ENCODE measurements at places on chromosomes 2 and 18.

- no peak for DNase-seq
These were observed 69.0 kb upstream of the LMAN1 start for GRCh38 chr18:59428018-59428417.

GRCh38 chr2:74620671-74621070 lies 27.5 kb downstream of the M1AP start:
- DNase-seq, result no peak

- DNase-seq, result no peak
These were observed 77.1 kb downstream of the MBOAT2 start for GRCh38 chr2:8926356-8926755.

- no peak for DNase-seq
These were observed 109.7 kb upstream of the KCNJ3 start for GRCh38 chr2:154588838-154589237.

- no peak for DNase-seq
These were observed 25.7 kb downstream of the SULT1C4 start for GRCh38 chr2:108403494-108403893.

DNA sequence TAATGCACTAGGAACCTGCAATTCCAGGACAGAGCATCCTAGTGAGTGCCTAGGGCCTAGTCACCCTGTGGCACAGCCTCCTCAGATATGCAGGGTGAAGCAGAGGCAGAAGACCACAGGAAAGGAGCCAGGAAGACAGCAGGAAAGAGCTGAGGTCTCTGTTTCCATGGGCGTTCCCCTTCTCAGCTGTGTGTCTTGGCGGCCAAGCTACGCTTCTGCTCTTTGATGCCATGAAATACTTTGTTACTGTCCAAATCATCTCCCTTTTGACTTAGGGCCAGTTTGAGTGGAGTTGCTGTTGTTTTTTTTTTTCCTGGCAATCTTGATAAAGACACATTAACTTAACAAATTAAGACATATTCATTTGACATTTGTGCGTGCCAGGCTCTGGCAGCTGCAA lies 67.3 kb downstream of the APOB start:
- no peak for DNase-seq

GRCh38 chr18:21074336-21075323 lies 37.0 kb downstream of the ROCK1 start:
- DNase-seq, result no peak

DNA sequence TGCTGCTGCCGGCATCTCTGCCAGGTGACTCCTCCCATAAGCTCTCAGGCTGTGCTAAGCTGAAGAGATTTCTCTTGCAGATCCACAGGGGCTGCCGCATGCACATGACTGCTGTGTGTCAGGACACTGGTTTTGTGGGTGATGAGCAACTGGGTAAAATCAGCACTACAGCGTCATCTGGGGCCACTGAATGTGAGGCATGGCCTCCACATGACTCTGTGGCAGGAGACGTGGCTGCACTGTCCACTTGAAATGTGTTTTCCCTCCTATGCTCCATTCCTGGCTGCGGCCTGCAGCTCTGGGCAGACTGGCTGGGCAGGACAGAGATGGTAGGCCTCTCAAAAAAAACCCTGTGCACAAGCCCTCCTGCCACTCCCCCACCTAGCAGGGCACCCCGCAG lies 63.6 kb downstream of the MARCO start:
- no peak for DNase-seq

DNA sequence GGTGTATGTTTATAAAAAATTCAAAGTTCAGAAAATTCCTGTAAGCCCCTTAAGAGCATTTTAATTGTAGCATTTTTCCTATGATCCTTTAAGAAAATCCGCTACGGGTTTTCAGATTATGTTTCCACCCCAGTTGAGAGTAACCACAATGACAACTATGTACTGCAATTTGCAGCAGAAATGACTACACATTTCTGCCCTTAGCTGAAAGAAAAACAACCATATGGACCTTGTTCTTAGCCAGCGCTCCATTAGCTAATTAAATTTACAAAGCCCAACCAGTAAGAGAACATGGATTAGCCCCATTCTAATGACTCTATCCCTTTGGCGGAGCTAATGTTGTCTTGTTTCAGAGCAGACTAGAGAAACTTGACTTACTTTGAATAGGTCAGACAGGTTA lies 247.6 kb downstream of the SLC8A1 start:
- no peak for DNase-seq

DNA sequence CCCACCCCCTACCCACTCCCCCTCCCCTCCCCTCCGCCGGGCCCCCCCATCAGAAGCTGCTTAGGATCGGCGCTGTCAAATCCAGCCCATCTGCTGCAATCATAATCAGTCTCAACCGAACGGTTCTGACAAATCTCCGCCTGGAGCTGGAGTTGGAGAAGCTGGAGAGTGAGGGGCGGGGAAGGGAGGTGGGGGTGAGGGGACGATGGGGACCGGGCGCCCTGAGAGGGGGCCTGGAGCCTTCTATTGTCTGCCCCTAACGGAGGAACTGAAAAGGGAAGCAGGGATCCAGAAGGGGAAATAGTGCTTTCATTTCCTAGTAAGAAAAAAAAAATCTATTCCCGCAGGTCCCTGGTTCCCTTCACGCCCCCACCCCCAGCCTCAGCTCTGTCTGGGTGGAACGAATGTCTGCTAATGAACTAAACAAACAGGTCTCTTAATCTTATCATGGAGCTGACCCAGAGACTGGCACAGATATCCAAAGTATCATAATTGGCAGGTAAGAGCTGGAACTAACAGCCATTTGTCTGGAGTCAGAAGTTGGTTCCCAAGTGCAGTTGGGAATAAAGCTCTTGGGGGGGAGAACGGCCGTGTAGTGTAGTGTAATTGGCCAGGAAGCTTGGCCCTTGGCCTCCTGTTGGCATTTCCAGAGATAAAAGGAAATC lies 301.2 kb downstream of the NCKAP5 start:
- DNase-seq, result peak; percentile 21

- no peak for DNase-seq
These were observed 105.3 kb downstream of the SMIM21 start for GRCh38 chr18:75322206-75322605.

DNA sequence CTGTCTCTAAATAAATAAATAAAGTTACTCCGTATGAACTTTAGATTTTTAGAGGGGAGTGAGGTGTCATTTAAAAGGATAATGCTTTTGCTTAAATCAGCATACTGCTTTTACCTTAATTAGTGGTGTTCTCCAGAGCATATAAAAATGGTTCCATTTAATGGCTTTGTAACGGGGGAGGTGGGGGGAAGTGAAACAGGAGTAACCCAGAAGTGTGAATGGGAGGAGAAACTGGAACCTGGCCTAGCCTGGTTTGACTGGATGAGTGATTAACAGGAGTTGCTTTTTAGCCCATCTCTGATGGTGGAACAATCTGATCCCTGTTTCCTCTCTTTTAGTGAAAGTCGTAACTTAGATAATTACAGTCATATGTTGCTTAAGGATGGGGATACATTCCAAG lies 1.6 kb downstream of the CNDP2 start:
- DNase-seq, result no peak

DNA sequence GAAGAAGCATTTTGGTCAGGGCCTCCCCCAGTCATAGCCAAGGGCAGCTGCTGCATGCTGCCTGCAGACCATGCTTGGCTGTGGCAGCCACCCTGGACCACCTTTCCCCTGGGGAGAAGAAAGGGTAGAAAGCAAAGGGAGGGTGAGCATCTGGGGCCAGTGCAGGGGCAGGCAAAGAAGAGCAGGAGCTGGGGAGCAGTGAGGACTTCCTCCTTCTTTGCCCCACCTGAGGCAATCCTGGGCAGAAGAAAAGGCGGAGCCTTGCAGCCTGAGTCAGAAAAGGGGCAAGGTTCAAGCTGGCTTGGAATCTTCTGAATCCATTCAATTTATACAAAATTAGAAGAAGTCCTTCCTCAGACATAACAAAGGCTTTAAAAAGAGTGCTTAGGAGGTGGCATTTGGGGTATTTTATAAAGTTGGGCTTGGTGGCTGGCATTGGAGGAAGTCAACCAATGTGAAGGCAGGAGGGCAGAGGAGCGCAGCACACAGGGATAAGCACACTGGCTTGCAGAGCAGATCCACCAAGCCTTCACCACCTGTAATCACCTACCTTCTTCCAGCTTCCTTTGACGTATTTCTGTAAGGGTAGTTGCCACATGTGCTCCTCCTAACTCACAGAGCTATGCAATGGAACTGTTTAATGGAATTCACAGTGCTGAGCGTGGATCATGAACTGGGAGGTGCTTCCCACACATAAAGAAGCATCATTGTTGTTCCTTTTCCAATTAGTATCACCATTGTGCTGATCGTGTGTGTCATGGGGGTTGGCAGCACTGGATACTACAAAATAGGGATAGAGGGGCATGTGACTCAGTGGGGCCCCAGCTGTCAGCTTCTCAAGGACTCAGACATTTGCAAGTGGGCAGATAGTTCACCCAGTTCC lies 154.4 kb upstream of the EPAS1 start:
- DNase-seq, result no peak

DNA sequence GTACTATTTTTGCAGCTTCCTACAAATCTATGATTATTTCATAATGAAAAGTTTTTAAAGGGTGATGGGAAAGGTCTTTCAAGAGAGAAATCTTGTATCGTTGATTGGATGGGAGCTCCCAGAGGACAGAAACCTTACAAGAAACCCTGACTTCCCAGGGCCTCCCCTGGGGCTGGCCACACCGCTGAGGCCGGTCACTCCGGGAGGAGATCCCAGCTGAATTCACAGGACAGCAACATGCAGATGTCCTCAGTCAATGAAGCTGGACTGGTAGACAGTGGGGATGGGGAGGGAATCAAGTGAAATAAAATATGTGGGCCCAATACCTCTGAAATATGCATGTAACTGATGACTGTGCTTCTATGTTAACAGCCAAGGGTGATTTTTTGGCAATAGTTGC lies 135.6 kb downstream of the TFCP2L1 start:
- no peak for DNase-seq

GRCh38 chr2:143263066-143263625 lies 133.9 kb downstream of the ARHGAP15 start:
- DNase-seq, result no peak
